ENCODE measurements at places on chromosomes 11 and 22. TPM values are rescaled to one million over a fixed set of nuclear protein-coding genes. Genes with fewer than 3 reads are reported as not detected.

GRCh38 chr22:48669986-48670716 lies 1157.5 kb downstream of the BRD1 start:
- DNase-seq: no peak

DNA sequence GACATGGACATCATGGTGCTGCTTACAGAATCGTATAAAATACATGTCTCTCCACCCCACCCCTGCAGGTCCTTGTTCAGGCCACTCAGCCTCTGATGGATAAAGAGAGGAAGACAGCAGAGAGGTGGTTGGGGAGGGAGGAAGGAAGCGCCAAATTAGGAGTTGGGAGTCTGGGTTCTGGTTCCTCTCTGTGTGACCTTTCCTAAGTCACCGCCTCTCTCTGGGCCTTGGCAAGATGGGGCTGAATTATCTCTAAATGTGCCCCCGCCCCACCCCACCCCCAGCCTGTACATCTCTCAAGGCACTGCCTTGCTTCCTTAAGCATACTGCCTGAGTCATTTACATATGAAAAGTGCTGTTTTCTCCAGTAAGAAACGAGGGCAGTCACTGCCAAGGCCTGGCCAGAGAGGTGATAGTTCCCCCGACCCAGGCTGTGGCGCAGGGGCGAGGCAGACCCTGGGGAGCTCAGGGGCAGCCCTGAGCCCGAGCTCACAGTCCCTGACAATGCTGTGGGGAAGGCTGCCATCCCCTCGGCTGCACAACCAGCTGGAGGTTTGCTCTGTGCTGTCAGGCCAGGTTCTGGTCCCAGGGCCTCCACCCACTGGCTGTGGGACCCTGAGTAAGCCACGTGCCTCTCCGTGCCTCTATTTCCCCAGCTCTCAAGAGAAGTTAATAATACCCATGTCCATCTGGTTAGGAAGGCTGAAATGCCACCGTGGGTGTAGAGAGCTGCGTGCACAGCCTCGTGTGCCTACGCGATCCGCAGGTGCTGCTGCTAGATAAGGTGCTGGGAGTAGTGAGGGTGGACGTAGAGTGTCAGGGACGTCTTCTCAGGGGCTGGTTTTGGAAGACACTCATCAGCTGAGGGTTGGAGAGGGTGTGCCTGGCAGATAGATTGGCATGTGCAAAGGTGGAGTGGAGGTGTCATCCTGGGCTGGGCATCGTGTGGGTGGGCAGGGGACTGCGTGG lies 55.3 kb downstream of the CACNA1I start:
- DNase-seq: no peak

Gene MMP27
- not detected for total RNA-seq

DNA sequence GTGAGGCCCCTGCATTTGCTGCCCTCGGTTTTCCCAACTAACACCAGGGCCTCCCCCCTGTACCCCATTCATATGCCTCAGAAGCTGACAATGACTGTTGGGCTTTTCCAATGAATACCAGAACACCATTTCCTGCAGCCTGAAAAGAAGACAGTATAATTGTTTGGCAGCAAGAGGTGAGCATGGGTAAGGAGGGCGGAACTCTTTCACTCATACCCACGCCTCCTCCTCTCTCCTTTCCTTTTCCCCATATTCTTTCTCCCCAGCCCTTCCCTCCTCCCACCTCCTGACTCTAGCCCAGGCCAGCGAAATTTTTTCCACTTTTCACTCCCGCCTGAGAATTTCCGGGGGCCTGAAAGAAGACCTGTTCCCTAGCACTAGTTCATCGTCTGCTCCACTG lies 58.0 kb upstream of the CHST1 start:
- DNase-seq: no peak

DNA sequence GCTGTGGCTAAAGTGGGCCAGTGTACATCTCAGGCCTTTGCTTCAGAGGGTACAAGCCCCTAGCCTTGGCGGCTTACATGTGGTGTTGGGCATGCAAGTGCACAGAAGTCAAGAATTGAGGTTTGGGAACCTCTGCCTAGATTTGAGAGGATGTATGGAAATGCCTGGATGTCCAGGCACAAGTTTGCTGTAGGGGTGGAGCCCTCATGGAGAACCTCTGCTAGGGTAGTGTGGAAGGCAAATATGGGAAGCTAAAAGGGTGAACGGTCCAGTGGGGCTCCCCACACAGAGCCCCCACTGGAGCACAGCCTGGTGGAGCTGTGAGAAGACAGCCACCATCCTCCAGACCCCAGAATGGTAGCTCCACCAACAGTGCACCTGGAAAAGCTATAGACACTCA lies 28.5 kb upstream of the PGR start:
- no peak for DNase-seq
